ENCODE measurements at places on chromosomes 2 and 18. TPM values are rescaled to one million over a fixed set of nuclear protein-coding genes. Genes with fewer than 3 reads are reported as not detected.

GRCh38 chr2:220224691-220225543, 597.5 kb downstream of the SLC4A3 start:
- no peak for DNase-seq

GRCh38 chr18:27556741-27557140, 371.6 kb upstream of the CHST9 start:
- no peak for DNase-seq

- DNase-seq: no peak
Measured at GRCh38 chr2:62499430-62500060, 6.5 kb downstream of the TMEM17 start.

DNA sequence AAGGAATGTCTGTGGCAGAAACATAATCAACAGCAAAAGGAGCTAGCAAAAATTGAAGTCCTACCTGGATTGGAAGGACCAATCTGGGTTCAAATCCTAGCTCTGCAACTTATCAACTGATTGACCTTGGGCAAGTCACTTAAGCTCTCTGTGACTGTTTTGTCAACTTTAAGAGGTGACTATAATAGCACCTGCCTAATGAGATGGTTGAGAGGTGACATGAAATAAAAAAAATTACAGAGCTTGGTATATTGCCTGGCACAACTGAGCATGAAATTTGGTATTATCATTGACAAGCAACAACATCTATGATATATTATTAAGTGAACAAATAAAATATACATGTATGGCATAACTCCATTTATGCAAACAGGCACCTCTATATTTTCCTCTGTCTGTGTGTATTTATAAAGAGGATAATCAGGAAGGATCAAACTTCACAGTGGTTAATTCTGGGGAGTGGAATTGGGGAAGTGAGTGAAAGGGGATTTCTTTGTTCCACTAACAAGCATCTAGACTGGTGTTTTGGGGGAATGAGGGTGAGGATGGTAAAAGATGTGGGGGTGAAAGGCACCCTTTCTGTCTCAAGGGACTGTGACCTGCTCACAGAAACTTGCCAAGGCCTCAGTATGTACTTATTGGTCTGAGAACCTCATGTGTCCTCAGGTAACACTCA, 132.8 kb upstream of the SERTAD2 start:
- no peak for DNase-seq

GRCh38 chr2:196513796-196514526, 125.6 kb upstream of the CCDC150 start:
- no peak for DNase-seq

Gene CYP27A1
- total RNA-seq: 25.0 TPM

GRCh38 chr18:29326214-29326613, 1149.3 kb upstream of the CDH2 start:
- DNase-seq: no peak

DNA sequence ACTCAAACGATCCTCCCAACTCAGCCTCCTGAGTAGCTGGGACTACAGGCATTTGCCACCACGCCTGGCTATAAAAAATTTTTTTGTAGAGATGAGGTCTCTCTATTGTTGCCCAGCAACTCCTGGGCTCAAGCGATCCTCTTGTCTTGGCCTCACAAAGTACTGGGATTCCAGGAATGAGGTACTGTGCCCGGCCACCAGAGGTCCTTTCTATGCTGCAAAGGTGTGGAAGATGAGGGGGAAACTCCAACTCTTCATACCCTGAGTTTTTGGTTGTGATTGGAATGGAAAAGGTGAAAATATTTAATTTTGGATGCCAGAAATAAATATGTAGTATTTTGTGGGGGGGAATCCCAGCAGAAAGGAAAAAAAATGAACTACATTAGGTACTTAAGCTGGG, 36.0 kb downstream of the MRPL33 start:
- DNase-seq: no peak

GRCh38 chr2:96423828-96424227, 81.3 kb downstream of the NEURL3 start:
- no peak for DNase-seq

DNA sequence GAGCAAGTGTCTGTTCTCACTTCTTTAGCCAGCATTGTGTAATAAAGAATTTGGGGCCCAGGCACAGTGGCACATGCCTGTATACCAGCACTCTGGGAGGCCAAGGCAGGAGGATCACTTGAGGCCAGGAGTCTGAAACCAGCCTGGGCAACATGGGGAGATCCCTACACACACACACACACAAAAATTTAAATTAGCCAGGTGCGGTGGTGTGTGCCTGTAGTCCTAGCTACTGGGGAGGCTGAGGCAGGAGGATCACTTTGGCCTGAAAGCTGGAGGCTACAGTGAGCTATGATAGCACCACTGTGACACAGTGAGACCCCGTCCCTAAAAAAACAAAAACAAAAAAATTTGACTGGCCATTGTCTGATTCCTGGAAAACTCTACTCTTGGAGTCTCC, 8.3 kb downstream of the REV1 start:
- DNase-seq: no peak

DNA sequence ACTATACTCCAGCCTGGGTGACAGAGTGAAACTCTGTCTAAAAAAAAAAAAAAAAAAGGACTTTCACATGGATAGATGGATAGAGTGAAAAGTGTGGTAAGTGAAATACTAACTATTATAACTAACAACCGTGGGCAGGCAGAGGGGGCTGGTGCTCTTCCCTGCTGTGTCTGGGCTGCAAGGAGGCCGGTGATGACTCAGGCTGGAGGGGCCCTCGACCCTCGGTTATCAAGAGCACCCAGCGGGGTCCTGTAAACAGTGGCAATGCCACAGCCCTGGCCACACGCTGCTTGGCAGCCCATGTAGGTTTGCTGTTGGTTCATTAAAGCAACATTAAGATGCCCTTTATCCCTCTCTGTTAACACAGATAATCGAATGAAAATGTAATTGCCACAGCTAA, 184.8 kb upstream of the RAB12 start:
- no peak for DNase-seq

Gene SLC5A7
- total RNA-seq: not detected

DNA sequence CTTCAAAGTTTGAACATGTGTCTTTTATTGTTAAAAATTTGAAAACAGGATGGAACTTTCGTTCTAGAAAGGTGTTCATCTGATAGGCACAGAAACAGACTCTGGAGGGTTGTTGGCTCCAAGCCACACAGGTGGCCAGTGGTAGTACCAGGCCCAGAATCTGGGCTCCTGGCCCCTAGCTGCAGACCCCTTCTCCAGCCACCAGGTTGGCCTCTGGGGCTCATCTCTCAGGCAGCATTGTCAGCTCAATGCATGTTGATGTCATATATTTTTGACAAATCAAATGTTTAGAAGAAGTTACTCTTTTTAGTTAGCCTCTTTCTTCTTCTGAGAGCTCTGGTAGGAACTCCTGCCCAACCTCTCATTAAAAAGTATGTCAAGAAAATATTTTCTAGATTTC, 34.5 kb upstream of the CHRNA1 start:
- DNase-seq: no peak

Gene SERPINB2
- total RNA-seq: 0.72 TPM

Gene RGPD4
- total RNA-seq: not detected

Gene BCL2
- 11.9 TPM for total RNA-seq

Gene CAPN14
- total RNA-seq: under 0.01 TPM

DNA sequence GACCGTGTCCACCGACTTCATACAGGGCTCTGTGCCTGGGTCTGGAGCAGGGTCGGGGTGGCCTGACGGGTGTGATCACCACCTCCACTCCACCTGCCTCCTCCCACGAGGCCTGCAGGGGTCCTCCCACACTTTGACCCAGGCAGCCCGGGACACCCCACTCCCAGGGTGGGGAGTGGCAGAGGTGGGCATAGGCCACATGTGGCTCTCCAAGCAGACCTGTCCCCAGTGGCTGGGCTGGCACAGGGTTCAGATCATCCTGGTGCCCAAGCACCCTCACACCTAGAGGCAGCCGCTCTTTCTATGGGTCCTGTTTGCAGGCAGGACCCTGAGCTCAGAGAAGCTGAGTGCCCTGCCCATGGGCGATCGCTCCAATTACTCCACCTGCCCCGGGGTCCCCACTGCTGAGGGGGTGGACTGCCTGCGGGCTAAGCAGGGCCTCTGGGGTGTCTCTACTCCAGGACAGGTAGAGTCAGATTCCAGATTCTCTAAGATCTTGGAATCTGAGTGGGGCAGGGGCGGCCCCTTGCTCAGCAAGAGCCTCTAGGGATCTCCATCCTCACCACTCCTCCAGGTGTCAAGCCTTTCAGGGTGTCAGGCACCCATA, 1.4 kb downstream of the NEURL3 start:
- DNase-seq: no peak

- no peak for DNase-seq
Measured at GRCh38 chr2:30871980-30872789, 64.9 kb upstream of the CAPN13 start.

Gene RESP18
- total RNA-seq: not detected

Gene DTNB
- total RNA-seq: 9.8 TPM

Measured in osteoblast (primary cell).